KBM-7 (cell line): ENCODE measurements at places on chromosomes 11 and 22.
A peak's percentile ranks its signal among the peaks of the same experiment; 100 is the strongest.

GRCh38 chr11:73162196-73162740 is 20.1 kb upstream of the FCHSD2 start:
- DNase-seq, result peak; percentile 30

DNA sequence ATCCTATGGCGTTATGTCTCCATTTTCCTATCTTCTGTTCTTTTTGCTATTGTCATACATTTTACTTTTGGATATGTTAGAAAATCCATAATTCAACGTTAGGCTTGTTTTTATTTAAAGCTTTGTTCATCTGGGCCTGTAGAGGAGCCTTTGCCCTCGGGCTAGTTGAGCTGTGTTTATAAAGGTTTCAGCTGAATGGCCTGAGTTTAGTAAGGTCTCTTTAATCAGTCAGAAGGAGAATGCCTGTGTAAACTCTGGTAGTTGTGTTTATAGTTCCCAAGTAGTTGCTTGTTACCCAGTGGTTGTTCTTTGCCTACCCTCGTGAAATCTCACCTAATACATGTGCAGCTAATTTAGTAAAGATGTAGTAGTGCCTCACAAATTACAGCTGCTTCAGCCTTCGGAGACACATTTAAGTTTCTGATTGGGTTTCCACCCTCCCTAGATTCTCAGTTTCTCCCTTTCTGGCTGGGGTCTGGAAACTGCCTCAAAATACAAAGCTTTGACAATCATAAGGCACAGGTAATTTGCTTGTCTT is 33.1 kb downstream of the MTMR3 start:
- no peak for DNase-seq

DNA sequence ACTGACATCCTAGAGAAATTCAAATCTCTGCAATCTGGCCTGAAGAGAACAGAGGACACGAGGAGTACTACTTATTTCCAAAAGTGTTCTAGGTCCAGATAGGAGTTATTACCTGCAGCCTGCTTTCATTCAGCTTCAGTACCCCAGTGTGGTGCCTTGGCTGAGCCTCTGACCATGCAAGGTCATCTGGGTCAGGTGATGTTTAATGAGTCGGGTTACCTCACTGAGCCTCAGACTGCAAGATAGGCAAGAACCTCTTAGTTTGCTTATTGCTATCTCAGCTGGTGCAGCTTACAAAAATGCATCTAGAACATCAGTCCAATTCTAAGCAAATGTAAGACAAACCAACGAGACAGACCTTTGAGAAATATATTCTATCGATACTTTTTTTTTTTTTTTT is 9.5 kb upstream of the NF2 start:
- no peak for DNase-seq

DNA sequence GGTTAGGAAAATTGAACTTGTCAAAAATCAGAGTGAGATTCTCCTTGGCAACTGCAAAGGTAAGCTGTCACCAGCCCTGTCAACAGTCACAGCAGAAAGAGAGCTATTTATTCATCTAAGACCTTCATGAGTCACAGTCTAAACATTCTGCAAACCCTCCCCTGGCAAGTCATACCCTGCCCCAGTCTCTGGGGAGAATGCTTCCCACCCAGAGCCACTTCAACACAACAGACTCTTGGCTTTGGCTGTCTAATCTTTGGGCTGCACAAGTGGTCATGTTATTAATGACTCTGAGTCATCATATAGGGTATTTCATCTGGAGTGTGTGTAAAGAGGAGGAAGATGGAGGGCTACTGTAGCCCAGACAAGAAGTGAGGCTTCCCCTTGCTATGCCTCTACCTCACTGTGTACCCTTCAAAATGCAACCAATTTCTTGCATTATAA is 153.4 kb downstream of the CCDC34 start:
- DNase-seq, result no peak
